ENCODE measurements at places on chromosomes 2 and 18.

- DNase-seq = no peak
Measured at GRCh38 chr18:68854786-68855391, 57.0 kb downstream of the CCDC102B start.

DNA sequence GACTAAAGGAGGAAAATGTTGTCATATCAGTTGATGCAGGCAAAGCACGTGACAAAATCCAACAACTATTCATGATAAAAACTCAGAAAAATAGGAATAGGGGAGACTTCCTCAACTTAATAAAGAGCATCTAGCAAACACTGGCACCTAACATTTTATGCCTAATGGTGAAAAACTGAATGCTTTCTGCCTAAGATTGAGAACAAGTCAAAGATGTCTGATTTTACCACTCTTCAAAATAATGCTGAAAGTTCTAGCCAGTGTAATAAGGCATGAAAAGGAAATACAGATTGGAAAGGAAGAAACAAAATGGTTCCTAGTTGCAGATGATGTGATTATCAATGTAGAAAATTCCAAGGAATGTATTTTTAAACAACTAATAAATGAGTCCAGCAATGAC lies 58.4 kb downstream of the SMAD4 start:
- no peak for DNase-seq

- DNase-seq = peak; percentile 60
Measured at GRCh38 chr2:25960920-25961319, 21.4 kb downstream of the KIF3C start.

GRCh38 chr2:215186021-215186420 lies 47.6 kb upstream of the ABCA12 start:
- DNase-seq = no peak

- DNase-seq = no peak
Measured at GRCh38 chr2:218125095-218125494, 733 bp upstream of the CXCR2 start.

- no peak for DNase-seq
Measured at GRCh38 chr2:236017446-236017845, 150.7 kb downstream of the GBX2 start.

DNA sequence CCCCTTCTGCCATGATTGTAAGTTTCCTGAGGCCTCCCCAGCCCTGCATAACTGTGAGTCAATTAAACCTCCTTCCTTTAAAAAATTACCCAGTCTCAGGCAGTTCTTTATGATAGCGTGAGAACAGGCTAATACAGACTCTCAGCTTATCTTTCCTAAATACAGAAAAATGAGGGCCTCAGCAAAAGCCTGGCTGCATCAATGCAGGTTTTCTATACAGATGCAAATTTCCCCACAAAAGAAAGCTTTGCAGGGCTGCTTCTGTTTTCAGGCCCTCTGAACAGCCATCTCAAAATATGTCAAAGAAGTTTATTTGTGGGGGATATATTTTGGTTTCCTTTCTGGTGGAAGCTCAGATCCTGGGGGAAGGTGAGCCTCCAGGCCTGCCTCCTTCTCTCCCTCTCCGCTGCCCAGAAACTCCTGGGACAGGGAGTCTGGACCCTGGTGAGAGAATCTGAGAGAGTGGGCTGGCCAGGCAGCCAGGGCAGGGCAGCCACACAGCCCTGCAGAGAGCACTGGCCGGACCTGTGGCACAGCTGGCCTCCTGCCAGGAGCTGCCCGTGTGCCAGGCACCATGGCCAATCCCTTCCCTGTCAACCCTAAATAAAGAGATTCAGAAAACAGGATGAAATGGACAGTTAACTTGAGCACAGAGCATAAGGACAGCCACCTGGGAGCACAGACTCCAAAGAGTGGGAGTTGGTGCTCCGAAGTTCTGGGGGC lies 21.6 kb upstream of the AGXT start:
- no peak for DNase-seq

DNA sequence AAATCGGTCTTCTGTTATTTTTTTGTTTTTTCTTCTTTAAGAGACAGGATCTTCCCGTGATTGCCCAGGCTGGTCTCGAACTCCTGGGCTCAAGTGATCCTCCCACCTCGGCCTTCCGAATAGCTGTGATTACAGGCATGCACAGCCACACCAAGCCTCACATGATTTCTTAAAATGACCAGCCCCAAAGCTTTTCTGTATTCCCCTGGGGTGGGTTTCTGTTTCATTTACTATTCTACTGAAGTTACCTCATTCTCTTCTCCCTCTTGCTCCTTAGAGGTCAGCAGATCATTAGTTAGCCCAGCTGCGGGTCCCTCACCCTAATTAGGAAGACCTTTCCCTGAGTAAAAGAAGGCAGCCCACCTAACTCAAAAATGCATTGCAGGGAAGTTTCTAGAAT lies 27.6 kb downstream of the SLC1A4 start:
- DNase-seq = no peak

DNA sequence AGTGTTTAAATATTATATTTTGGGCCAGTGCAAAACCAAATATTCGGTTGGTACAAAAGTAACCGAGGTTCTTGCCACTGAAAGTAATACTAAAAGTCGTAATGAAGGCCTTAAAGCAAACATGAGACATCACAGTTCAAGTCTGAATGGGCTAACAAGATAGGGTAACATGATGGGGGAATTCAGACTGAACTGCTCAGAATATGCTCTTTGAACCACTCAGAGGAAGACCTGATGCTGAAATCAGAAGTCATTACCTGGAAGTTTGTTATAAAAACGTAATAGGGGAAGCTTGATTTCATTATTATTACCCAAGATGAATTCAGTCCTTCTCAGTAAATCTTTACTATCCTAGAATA lies 26.6 kb downstream of the CDKL4 start:
- no peak for DNase-seq

DNA sequence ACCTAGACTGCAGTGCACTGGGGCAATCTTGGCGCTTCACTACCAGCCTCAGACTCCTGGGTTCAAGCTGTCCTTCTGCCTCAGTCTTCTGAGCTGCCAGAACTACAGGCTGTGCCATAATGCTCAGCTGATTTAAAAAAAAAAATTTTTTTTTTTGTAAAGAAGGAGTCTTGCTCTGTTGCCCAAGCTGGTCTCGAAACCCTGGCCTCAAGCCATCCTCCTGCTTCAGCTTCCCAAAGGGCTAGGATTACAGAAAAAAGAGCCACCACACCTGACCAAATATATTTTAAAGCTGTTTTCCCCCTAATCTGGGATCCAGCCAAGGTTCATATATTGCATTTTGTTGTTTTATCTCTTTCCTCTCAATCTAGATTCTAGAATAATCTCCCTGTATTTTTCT lies 82.2 kb downstream of the RAB31 start:
- no peak for DNase-seq

GRCh38 chr18:65769652-65770051 lies 18.8 kb downstream of the CDH7 start:
- DNase-seq = no peak

DNA sequence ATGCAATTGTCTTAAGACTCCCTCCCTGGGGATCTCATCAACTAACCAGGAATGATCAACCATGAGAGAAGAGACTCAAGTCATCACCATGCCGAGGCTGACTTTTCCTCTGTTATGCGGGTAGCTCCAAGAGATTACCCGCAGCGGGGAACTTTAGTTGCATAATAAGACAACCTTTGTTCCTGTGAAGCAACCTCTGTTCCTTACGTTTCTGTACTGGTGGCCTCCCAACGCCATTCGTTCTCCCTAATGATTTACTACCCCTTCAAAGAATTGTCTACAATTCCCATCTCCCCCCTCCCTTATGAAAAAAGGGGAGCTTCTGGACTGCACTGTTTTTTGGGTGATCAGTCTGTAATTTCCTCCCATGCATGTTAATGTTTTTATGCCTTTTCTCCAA lies 66.1 kb upstream of the LRPPRC start:
- DNase-seq = no peak

GRCh38 chr2:37283207-37283606 lies 41.4 kb downstream of the PRKD3 start:
- DNase-seq = peak; percentile 89

GRCh38 chr2:174338147-174338605 lies 3.4 kb downstream of the SP9 start:
- no peak for DNase-seq

- no peak for DNase-seq
Measured at GRCh38 chr2:26076001-26076587, 42.2 kb downstream of the RAB10 start.

DNA sequence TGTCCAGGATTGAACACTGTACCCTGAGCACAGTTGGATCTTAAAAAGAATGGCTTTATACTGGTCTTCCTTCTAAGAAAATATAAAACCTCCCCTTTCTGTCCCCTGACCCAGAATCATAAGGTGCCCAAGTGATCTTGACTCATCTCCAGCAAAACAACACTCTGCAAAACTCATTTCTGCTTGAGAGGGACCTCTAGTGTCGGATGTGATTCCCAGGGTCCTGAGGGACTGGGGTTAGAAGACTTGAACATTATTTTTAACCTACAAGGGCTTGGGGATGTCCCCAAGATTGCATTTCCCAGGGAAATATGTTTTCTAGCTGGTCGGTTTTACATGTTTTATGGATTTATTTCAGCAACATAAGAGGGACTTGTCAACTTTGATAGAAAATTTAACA lies 1318.5 kb upstream of the CELF4 start:
- DNase-seq = no peak

GRCh38 chr18:62763101-62763521 lies 47.8 kb downstream of the PHLPP1 start:
- DNase-seq = no peak

GRCh38 chr2:8346706-8347430 lies 335.0 kb upstream of the ID2 start:
- DNase-seq = no peak

DNA sequence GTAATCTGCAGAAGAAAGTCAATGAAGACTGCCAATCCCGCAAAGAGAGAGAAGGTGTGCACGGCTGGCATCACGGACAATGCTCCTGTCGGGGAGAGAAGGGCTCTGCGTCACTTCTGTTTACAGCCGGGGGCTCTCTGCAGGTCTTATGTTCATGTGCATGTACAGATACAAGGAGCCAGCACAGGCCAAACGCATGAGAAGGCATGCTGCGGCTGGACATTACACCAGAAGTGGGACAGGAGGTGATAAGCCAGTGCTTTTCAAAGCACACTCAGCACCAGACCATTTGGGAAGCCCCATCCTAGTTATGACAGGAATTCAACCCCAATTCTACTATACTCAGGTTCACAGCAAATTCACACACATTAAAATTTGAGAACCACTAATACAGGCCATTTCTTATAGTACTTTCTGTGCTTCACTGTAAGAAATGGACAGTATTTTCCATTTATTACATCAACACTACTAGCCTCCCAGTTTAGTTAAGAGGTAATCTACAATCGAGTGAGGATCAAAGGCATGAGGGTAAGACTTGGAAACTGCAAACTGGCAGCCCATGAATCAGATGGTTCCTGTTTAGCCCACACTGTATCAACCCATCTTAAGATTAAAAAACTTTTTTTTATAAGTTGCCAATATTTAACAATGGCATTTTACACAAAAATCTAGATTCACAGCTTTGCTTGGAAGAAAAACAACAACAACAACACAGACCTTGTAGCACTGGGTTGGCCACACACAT lies 38.2 kb downstream of the RMC1 start:
- no peak for DNase-seq

DNA sequence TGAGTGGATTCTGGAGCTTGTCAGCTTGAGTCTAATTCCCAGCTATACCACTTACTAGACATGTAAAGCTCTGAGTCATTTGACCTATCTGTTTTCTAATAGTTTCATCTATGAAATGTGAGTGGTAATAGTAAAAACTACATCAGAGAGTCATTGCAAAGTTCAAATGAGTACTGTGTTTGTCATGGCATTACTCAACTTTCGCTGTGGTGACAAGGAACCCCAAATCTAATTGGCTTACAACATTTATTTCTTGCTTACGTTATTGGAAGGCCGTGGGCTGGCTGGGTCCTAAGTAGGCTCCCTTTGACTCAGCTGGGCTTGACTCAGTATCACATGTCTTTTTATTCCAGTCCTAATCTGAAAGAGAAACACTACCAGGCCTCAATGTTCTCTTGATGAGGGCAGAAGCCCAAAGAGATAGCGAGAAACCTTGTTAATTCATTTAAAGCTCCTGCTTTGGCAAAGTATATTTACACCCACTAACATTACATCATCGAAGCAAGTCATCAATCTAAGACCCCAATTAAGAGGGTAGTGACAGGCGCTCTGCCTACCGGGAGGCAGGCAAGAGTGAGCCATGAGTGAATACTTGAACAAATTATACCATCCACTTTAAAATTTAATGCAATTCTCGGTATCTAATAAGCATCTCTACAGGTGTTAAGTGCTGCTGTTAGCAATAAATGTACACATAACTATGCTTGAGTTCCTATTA lies 431.8 kb upstream of the SPHKAP start:
- peak; percentile 82 for DNase-seq

DNA sequence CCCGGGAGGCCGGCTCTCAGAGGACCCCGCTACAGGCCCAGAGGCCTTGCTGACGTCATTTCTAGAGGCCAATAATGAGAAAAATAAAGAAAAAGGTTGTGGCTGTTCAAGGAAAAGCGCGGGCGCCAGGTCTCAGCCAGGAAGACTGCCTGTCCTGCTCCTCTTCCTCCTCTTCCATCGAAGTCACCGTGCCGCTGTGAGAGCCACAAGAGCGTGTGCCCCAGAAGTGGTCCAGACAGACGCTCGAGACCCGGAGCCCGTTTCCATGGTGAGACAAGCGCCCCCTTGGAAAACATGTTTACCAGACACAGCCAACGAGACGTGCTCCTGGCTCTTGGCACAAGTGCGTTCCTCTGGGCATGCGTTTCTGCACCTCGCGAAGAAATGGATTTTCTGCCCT lies 210.5 kb downstream of the HDAC4 start:
- no peak for DNase-seq

GRCh38 chr2:236434593-236434992 lies 135.0 kb upstream of the ACKR3 start:
- DNase-seq = no peak

GRCh38 chr2:208489687-208490086 lies 83.1 kb downstream of the PTH2R start:
- no peak for DNase-seq

DNA sequence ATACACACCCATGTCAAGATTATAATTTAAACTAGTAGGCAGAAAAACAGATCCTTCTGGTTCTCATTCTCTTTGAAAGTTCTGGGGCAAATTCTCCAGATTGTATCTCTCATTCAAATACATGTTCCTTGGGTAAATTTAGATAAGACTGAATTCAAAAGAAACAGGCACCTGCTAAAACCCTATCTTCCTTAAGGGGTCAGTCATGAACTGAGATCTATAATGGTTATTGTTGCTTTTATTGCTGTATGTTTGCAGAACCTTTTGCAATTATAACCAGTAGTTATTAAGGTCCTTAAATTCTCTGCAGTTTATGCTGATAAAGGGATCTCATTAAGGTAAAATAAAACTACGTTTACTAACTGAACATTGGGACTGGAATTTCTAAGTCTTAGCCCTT lies 83.5 kb downstream of the MYO5B start:
- DNase-seq = no peak

- no peak for DNase-seq
Measured at GRCh38 chr2:229634601-229635370, 79.6 kb downstream of the DNER start.
